Activated CD4-positive, CD25-positive, alpha-beta regulatory T cell treated with anti-CD3 and anti-CD28 coated beads, Interleukin-2, amount 50 U/mL, for 72 hours (primary cell): ENCODE measurements at places on chromosomes 7 and 10.

GRCh38 chr7:13240349-13240748, 552.9 kb downstream of the ARL4A start:
- no peak for DNase-seq

DNA sequence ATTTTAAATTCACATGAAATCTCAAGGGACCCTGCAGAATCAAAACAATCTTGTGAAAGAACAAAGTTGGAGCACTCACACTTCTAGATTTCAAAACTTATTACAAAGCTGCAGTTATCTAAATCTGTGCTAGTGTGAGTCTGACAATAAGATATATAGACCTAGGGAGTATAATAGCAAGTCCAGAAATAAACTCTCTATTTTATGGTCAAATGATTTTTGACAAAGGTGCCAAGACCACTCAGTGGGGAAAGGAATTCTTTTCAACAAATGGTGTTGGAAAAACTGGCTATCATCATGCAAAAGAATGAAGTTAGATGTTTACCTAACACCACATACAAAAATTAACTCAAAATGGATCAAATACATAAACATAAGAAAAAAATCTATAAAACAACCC, 68.2 kb downstream of the TFEC start:
- no peak for DNase-seq

DNA sequence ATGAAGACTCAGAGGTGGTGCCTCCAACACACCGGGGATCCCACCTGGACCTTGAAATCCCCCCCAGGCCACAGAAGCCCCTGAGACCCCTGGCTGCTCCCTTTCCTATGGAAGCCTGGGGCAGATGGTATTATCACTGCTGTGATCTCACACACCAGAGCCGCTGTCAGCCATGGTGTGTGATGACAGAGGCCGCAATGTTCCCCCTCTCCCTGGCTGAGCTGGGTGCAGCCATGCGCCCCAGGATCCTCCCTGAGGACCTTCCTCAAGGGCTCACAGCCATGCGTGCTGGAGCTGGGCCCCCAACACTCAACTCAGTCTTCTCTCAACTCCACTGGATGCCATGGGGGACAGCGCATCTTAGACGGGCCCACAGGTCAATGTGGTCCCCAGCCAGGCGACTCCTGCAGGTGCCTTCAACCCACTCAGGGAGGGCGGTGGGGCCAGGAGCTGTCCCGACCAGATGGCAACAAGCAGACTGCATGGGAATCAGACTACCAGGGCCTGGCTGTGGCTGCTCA, 44.9 kb downstream of the VIPR2 start:
- DNase-seq = no peak

DNA sequence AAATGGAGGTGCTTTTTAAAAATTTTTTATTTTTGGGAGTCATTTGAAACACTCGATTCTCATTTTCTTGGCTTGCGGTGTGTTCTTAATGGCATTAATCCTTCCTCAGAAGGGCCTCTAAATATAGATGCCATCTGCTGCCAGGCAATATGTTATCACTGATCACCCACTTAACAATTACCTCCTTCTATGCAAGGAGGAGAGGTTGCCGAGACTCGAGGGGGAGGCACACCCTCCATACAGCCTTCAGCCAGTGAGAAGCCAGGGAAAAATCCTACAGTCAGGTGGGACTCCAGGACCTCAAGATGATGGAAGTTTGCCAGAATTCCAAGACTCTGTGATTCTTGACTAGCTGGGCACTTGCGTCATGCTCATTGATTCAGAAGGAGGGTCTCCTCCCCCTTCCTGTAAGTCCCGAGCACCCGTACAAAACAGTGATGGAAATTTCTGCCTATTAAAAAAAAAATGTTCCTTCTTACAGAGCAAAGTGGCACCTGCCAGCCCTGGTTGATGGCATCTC, 574.5 kb downstream of the TYW1 start:
- DNase-seq = no peak

DNA sequence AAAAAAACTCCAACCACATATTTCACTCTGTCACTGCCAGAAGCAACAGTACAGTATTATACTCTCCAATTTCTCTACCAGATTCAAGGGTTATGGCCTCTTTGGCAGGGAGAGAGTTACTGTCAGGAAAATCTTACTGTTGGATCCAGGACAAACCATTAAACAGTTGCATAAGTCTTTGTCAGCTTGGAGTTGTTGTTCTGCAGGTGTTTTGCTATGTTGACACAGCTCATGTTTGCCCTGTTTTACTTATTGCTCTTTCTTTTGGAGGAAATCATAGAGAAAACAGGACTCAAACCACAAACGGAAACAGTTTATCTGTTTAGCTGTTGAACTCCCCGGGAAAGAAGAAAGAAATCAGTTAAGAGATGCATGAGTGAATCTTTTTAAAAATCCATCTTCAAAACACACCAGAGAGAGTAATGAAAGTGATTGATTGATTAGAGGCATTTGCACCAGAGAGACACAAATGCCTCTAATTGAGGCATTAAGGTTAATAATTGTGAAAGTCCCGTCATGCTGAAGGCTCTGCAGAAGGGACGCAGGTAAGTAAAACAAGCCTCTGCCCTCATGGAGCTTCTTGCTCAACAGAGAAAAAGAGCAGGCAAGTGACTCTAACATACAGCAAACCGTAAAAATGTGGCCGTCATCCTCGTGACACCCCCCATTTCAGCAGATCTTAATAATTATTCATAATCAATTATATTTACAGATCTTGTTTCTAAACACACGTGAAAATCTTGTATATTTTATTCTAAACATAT, 38.7 kb upstream of the ARHGAP21 start:
- DNase-seq = no peak

DNA sequence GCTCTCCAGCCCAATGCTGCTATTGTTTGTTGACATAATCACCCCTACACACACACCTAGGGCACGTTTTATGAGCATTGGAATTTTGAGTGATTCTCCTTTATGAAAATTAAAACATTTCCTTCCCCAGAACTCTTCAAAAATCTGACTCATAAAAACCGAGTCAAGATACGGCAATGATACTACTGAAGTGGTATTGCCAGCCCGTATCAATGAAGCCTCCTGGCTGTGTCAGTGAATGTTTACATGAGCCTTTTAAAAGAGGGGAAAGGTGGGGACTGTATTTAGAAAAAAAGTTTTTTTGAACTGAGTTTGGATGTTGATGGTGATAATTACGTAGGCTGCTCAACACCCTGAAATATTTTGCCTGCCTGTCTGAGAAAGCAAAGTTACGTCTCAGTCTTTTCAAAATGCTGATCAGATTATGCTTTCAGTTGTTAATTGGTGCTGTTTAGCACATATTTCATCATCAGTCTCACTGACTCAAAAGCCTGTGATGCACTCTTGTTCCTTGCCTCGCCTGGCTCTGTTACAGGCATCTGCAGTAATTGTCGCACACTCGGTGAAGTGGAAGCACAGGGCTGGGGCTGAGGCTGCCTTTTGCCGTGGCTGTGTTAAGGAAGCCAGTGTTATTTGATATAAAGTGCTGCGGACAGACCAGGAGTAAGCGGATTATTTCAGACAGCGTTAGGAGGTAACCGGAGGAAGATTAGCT, 157.4 kb upstream of the TCF7L2 start:
- DNase-seq = no peak

DNA sequence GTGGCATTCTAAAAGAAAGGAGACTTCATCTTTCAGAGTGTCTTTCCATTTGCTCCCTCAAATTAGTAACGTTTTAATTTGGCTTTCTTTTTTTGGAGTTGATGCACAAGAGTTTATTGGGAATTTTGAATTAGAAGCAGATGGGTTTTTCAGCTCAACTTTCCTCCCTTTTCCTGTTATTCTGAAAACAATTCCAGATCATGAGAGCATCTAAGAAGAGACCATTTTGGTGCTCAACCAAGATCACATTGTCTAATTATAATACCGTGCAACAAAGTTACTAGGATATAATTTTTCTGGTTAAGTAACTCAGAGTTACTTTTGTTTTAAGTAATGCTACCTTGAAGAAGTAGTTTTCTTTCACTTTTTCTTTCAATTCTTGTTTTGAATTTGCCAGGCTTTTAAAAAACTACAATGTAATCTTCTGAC, 396.6 kb upstream of the KLF6 start:
- no peak for DNase-seq

- DNase-seq = no peak
Observed at GRCh38 chr7:140625908-140626868, 14.4 kb downstream of the DENND2A start.

- no peak for DNase-seq
Observed at GRCh38 chr7:149884016-149884415, 10.2 kb downstream of the ATP6V0E2 start.

- no peak for DNase-seq
Observed at GRCh38 chr7:154430640-154431039, 378.4 kb downstream of the DPP6 start.

- no peak for DNase-seq
Observed at GRCh38 chr10:19638182-19638895, 177.9 kb upstream of the PLXDC2 start.

DNA sequence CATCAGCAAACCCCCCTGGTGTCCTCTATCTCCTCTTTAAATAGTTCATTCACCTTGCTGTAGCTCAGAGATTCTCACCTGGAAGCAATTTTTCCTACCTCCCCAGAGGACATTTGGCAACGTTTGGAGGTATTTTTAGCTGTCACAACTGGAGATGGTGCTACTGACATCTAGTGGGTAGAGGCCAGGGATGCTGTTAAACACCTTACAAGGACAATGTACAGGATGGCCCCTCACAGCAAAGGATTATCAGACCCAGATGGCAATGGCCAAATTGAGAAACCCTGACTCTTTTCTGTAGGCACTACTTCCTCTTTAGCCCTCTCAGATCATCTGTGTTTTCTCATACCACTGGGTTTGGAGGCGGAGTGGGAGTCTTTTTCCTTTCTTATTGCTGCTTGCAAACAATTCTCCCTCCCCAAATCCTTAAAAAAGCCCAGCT, 13.2 kb upstream of the TRA2A start:
- DNase-seq = no peak

DNA sequence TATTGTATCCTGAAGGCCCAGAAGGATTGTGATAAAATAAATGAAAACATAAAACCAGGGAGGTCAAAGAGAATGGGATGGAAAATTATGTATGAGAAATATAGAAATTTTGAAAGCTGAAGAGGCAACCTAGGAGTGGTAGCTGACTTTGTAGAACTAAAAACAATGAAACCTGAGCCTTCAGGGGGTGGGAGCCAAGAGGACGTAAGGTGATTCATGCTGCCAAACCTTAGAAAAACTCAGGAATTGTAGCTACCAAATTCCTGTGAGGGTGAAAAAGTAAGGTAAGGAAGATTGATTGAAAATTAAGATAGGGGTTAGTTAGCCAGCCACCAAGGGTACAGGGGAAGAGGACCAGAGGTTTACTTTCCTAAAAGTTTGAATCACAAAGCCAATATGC, 213.2 kb downstream of the KCND2 start:
- no peak for DNase-seq

- DNase-seq = peak; percentile 26
Observed at GRCh38 chr10:46516660-46517416, 39.6 kb downstream of the GPRIN2 start.

GRCh38 chr10:78506614-78507013, 473.0 kb downstream of the RPS24 start:
- DNase-seq = no peak

GRCh38 chr7:41921453-41921981, 218.6 kb upstream of the INHBA start:
- no peak for DNase-seq

GRCh38 chr7:68209486-68209885, 1212.9 kb downstream of the TYW1 start:
- no peak for DNase-seq

GRCh38 chr7:128383776-128384175, 22.3 kb upstream of the PRRT4 start:
- no peak for DNase-seq

DNA sequence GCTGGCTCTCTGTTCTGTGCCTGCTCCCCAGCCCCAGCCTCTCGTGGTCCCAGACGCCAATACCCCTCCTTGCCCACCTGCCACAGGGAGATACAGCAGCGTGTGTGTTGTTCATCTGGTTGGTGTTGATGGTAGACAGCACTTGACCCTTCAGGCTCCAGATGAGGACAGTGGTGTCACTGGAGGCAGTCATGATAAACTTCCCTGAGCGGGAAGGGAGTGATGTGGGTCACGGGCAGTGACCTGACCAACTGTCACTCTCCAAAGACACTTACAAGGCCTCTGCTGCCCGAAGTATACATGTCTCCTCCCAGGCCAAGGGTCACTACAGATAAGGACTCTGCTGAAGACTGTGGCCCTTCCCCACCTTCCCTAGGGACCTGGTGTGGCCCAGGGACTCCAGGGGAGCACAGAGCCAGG, 5.6 kb downstream of the TBL2 start:
- no peak for DNase-seq

DNA sequence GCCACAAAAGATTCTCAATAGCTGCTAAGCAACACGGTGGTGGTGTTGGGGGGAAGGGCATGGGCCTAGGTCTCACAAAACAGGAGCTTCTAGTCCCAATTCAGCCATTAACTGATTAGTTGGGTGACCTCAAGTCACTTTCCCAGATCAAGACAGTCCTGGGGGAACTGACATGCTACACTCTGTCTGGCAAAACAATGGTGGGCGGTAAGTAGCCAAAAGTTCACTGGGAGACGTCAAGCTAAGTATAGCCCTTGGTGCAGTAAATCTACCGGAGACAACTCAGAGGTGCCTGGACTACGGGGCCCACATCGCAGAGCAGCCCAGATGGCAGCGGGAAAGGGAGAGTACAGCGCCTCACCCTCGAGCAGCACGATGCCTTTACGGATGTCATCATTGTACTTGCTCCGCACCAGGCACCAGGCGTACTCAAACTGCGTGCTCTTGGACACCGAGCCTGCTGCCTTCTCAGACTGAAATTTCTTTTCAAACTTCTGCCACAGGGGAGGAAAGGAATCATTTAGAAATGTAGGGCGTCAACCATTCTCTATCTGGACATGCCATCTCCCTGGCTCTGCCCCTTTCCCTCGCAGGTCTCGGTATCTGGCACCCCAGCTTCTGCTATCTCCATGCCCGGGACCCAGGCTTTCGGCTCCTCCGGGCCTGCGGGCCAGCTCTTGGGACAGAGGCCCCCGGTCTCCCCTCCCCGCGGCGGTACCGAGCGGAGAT, 1.1 kb downstream of the FIS1 start:
- DNase-seq = no peak

DNA sequence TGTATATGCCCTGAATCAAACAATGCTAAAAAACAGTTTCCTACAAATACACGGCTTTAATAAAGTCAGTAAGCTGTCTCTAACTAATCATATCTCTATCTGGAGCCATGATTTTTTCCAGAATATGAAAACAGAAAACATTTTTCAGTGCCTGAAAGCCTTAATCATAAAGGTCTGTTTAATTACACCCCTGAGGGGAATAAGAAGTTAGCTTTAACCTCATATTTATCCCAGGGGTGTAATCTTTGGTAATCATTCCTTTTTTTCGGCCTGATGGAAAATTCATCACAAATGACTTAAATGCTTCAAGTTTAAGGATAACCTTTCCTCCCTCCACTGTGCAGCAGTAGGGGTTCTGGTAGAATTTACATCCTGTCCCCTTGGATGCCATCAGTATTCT, 124.2 kb downstream of the ATE1 start:
- no peak for DNase-seq
